Stimulated activated CD8-positive, alpha-beta memory T cell treated with anti-CD3 and anti-CD28 coated beads, Interleukin-2, amount 100 ng/mL, for 48 hours (primary cell): ENCODE measurements at places on chromosomes 12 and 14.
A peak's percentile ranks its signal among the peaks of the same experiment; 100 is the strongest.

- DNase-seq = no peak
Measured at GRCh38 chr12:47843226-47843980, 23.7 kb upstream of the HDAC7 start.

DNA sequence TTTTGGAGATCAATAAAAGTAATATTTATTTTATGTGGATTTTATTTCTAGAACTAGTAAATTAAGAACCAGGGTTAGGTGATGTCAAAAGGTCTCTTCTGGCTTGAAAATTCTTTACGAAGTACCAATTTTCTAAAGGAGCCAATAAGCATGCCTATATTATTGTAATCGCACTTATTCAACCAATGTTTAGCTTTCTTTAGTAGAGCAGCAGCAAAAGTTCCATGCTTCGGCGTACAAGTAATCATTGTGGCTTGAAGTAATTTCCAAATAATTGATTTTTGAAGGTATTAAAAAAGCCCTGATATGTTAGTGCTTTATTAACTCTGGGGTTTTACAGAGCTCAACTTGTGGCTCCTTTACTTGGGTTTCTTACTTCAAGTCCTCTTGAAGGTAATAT lies 3.4 kb downstream of the RMST start:
- DNase-seq = no peak

DNA sequence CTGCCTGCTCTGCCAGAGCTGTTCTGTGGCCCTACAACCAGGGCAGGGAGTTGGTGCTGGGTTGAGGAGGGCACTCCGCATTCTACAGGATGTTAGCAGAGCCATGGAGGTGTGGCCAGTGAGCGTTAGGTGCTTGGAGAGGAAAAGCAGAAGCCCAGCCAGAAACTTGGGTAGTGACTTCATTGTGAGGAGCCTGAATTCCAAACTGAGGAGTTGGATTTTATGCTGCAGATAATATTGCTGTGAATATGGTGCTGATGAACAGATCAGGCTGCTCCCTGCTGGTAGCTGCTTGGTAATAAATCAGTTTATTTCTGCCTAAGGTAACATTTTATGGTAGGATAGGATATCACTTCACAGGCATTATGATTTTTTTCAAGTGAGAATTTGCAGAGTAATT lies 7.1 kb upstream of the CCDC175 start:
- DNase-seq = no peak

DNA sequence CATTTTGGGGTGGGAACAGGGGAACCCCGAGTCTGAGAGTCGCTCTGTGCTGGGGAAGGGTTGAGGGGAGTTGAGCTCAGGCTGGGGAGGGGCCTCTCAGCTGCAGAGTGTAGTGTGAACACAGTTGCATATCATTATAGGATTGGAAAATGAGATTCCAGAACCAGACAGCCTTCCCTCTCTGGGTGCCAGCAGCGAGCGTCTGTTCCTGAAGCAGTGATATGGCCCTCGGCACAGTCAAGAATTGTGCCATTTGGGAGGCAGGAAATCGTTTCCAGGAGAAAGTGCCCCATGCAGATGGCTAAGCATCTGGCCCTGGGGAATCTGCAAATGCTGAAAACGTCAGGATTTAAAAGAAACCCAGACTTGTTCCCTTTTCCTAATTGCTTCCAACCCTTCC lies 70.4 kb upstream of the SFSWAP start:
- DNase-seq = no peak

DNA sequence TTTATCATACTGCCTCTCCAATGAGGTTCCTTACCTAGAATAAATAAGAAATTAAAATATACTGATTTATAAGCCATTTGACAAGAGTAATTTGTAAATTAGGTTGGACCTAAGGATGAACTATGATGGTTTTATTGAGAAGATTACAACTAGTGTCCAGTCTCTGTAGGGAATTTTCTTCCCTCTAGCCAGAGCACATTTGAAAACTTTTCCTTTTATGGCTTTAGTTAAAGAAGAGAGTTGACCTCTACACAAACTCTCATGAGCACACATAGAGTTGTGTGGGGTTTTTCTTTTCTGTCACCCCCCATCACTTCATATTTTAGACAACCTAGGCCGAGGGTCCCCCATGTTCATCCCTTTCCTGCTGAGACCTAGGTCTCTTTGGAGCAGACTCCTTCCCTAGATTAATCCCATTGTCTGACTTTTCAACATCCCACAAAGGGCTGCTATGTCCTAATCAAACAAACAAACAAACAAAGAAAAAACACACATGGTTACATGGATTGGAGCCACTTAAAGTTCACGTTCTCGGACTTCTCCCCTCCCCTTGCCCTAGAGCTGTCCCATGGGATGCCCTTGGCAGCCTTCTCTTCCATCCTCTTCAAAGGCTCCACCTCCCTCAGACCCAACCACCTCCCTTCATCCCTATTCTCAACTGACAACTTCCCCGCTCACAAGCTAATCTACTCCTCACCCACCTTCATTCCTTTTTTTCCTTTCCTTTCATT lies 40.7 kb downstream of the GPR135 start:
- DNase-seq = no peak

- no peak for DNase-seq
Measured at GRCh38 chr14:65260786-65261185, 151.7 kb upstream of the FUT8 start.

DNA sequence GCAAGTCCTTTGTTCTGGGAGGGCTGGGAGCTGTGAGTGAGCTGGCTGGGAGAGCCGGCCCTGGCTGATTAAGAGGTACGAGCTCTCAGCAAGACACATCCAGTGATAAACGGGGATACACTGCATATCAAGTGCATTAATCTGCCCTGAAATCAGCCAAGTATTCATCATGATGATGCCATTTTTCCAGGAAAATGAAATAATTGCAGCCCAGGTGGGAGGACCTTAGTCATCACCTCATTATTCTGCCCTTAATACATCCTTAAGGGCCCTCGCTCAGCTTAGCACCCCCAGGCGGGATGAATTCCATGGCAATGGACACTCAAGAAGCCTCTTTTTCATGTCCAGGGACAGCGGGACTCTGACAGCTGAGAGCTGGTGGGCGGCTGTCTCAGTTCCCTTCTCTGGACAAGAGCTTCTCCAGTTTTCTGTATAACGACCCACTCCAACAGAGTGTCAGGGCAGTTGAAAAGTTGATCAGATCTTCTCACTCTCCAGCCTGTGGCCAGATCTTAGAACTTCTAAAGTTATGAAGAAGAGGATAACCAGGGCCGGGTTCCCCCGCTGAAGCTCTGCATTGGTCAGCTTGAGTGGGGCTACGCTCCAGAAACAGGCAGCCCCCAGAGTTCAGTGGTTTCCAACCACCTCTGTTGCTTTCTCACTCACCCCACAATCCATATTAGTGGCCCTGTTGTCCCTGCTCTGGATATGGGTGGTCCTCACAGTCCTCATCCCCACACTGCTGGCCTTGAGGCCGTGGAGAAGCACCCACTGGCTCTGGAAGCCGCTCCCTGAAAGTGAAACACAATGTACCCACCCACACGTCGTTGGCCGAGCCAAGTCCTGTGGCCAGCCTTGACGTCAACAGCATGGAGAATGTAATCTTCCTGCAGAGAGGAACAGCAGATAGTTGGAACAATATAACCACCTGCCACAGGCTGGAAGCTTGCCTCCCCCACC lies 306.2 kb upstream of the DIO3 start:
- no peak for DNase-seq

DNA sequence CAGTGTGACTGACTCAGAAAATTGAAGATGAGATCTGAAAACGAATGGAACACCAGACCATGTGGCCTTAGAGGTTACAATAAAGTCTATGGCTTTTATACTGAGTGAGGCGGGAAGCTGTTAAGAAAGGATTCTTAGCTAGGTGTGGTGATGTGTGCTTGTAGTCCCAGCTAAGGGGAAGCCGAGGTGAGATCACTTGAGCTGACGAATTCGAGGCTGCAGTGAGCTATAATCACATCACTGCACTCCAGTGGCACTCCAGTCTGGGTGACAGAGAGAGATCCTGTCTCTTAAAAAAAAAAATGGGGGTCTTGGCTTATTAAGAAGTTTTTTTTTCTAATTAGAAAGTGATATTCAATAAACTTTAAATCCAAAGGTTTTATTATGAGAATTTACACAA lies 678.6 kb downstream of the TMTC2 start:
- DNase-seq = no peak

GRCh38 chr12:58513301-58513834 lies 406.9 kb downstream of the LRIG3 start:
- no peak for DNase-seq

DNA sequence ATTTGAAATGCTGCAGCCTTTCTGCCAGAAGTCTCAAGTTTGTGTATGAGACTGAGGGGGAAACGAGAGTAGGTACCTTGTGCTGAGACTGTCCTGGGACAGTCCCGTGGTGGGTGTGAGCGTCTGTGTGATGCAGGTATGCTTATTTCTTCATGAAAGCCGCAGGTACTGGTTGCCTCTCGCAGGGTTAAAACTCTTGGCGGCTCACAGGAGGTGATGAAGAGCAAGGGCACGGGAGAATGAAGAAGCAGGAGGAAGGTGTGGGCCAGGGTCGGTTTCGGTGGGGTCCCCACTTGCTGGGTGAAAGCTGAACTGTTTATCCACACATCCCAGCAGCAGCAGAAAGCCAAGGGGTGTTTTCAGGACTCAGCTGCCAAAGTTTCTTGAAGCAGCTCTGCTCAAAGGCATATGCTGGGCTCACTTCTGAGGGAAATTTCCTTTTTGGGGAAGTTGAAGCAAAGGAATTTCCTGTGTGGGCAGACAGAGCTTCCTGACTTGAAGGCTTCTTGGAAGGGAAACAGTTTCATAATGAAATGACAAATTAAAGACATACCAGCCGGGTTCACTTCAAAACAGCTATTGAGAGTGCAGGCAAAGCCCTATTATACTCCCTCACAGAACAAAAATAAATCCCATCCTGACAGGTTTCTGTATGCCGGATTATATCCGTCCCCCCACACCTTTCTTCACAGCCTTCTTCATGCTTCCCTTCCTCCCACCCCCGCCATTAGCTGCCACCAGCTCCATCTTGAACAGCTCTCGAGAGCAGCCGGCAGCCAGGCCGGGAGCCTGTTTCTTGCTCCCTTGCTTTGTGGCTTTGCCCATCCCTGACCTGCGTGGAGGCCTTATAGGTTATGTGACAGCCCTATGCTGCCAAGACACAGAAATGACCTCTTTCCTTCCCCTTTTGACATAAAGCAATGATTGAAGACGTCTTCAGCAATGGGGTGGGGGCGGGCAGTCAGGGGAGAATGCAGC lies 116.6 kb downstream of the ETV6 start:
- peak; percentile 63 for DNase-seq

DNA sequence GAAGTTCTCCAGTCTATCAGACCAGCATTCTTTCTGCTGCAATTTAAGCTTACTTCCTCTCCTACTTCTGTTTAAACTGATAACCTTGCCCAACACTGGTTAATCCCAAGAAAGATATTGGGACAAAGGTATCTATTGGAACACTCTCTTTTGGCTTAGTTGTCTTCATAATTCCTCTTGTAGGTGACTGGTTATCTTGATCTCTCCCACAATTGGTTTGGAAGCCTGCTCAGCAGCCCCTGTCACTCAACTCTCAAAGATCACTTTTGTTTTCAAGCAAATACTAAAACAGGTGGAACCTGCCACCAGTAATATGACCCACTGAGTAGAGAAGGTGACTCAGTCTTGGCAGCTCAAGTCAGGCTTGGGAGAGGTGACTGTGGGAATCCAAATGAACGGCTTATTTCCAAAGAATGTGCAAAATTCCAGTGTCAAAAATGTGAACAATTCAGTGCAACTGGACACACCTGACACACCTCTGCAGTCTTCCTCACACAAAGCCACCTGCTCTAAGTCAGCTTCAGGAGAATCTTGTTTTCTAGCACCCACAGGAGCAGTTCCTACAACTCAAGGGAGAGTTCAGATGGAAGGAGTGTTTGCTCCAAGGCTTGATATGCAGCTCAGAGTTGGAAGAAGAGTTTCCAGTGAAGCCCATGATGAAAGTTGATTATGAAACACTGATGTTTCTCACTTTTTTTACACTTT lies 83.2 kb upstream of the SLC38A2 start:
- DNase-seq = no peak

- no peak for DNase-seq
Measured at GRCh38 chr14:23300687-23301223, 1.9 kb downstream of the PPP1R3E start.

- no peak for DNase-seq
Measured at GRCh38 chr12:44875417-44875953, 630 bp downstream of the NELL2 start.
